ENCODE measurements at places on chromosomes 6 and 20. TPM values are rescaled to one million over a fixed set of nuclear protein-coding genes. Genes with fewer than 3 reads are reported as not detected.

DNA sequence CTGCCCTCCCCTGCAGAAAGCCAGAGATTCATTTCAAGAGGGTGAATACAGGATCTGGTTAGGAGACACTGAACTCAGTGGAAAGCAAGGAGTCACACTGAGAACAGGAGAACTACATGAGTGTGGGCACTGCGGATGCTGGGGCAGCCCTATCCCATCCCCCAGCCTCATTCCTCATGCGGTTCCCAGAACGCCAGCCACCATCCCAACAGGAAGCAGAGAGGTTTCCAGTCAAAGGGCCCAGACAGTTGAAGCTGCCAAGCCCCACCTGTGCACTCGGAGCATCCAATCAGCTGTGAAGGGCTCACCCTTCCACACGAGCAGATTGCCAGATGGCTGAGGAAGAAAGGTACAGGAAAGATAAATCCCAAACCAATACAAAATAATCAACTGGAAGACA, 50.7 kb upstream of the PRND start:
- no peak for DNase-seq

GRCh38 chr6:163415620-163416556, 1.4 kb downstream of the QKI start:
- peak; percentile 80 for DNase-seq

DNA sequence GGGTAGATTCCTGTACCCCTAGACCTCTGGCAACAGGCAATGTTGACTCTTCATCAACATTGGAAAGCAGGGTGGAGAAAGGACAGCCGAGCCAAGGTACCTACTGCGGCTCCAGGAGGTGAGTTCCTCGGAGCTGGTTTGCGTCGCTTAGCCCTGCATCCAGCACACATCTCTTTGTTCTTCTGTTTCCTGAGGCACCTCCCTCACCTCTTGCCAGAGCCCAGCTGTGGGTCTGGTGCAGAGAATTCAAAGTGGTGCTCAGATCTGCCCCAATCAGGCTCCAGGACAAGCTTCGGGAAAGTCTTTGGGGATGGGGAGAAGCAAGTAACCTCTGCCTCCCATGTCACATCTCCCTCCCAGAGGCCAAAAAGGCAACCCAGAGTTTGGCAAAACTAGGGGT, 2.2 kb downstream of the KCNG1 start:
- DNase-seq: no peak

DNA sequence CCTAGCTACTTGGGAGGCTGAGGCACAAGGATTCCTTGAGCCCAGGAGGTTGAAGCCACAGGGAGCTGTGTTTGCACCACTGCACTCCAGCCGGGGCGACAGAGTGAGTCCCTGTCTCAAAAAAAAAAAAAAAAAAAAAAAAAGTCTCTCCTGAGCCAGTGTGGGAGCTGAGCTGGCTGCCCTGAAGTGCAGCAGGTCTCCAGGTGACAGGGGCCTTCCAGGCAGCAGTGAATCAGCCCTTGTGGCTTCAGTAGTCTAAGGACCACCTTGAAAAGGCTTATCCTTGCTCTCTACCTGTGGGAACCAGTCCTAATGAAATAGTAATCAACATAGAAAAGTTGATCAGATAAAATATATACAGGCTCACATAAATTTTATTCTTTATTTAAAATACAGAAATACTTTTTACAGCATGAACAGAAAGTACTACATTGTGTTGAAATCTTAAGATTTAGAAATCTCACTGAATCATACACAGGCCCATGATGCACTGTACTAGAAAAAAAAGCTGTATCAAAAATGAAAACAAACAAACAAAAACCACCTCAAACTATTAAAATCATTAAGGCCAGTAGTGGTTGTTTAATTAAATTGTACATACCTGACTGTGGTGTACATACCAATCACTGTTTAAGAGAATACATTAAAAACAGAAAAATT, 128.9 kb downstream of the SCML4 start:
- DNase-seq: no peak

GRCh38 chr6:1365686-1366085, 23.7 kb upstream of the FOXF2 start:
- no peak for DNase-seq

DNA sequence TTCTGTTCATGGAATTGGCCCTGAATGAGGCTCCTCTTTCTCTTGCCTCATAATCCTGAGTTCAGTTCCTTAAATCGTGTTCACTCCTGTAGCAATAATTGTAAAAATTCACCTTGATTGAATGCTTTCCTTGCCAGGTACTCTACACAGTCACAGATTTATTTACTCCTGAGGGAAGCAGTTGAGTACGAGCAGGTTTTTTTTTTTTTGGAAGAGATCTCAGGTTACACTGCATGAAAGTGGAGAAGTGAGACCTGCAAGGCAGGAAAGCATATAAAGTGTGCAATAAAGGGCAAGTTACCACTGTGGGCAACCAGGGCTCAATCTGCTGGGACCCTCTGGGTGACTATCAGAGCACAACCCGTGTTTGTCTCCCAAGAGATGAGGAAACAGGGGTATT, 93.0 kb upstream of the DOK5 start:
- no peak for DNase-seq

DNA sequence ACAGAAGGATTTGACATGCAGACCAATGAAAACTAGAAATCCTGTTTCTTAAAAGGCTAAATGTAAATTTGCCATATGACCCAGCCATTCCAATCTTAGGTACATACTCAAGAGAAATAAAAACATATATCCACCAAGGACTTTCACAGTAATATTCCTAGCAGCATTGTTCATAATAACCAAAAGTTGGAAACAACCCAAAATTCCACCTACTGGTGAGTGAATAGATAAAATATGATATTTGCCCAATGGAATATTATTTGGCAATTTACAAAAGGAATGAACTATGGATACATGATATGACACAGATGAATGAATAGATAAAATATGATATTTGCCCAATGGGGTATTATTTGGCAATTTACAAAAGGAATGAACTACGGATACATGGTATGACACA, 22.7 kb downstream of the MTCL3 start:
- DNase-seq: no peak

- no peak for DNase-seq
Observed at GRCh38 chr6:20044883-20045282, 167.4 kb downstream of the MBOAT1 start.

DNA sequence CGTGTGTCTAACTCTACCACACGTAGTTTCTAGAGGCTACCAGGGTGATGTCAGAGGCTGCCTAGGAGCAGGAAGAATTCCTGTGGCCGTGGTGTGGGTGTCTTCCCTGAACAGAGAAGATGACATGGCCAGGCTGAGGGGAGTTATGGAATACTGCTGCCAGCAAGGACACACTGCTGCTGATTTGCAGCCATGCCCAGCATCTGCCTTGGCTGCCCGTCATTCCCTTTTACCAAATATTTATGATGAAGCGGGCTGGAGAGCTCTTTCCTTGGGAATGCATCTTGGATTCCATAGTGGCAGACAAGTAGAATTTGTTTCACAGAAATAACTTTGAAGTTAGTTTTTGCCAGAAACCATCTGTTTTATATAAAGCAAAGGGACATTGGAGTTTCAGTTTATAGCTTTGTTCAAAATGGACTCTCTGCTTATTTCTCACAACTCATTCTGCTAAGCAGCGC, 80.8 kb upstream of the VSTM2L start:
- DNase-seq: peak; percentile 72

GRCh38 chr6:143449714-143450452, 612 bp downstream of the ADAT2 start:
- no peak for DNase-seq

- no peak for DNase-seq
Observed at GRCh38 chr6:4153514-4153985, 18.2 kb upstream of the ECI2 start.

DNA sequence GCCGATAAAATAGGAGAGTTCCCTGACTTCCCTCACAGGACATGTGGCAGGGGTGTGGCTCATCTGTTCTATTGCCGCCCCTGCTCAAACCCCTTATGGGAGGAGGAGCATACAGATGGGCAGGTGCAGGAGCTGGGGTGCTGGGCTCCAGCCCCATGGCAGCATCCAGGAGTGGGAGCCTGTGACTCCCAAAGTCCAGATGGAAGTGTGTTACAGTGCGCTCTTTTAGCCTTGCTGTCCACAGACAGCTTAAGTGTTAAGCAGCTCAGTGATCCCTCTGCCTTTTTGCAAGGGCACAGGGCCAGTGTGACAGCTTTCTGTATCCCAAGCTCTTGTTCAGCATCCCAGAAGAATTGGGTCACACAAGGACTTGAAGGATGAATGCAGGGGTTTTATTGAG, 212.3 kb upstream of the MYLIP start:
- no peak for DNase-seq

DNA sequence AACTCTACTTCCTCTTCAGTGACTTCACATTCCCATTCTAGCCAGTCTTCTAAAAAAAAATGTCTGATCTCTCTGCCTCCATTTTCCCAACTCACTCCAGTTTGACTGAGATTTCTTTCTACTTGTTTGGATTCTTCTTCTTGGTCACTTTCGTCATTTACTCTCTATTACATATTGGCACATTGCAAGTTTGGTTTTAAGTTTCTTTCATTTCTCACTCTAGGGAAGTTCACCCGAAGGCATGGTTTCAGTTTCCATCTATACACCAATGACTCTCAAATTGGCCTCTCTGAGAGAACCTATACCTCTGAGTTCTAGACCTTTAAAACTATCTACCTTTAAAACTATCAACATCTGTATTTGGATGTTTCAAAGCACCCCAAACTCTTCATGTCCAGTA, 51.3 kb downstream of the CD109 start:
- DNase-seq: no peak

- DNase-seq: no peak
Observed at GRCh38 chr6:140711019-140711613, 1336.7 kb upstream of the CITED2 start.

DNA sequence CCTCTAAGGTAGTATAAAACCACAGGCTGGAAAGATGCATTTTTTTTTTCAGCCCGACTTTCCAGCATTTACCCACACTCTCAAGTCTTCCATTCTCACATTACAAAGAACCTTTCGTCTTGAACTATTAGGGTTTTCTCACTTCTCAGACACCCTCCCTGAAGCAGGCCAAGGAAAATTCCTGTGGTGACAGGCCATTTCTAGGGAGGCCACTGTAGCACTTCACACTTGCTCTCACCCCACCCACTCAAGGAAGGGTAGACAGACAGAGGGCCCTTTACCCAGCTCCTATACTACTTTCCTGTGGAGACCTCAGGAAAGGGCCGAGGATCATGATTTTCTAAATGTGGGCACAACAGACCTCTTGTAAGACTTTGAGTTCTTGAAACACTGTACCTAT, 27.7 kb downstream of the KCNS1 start:
- no peak for DNase-seq

DNA sequence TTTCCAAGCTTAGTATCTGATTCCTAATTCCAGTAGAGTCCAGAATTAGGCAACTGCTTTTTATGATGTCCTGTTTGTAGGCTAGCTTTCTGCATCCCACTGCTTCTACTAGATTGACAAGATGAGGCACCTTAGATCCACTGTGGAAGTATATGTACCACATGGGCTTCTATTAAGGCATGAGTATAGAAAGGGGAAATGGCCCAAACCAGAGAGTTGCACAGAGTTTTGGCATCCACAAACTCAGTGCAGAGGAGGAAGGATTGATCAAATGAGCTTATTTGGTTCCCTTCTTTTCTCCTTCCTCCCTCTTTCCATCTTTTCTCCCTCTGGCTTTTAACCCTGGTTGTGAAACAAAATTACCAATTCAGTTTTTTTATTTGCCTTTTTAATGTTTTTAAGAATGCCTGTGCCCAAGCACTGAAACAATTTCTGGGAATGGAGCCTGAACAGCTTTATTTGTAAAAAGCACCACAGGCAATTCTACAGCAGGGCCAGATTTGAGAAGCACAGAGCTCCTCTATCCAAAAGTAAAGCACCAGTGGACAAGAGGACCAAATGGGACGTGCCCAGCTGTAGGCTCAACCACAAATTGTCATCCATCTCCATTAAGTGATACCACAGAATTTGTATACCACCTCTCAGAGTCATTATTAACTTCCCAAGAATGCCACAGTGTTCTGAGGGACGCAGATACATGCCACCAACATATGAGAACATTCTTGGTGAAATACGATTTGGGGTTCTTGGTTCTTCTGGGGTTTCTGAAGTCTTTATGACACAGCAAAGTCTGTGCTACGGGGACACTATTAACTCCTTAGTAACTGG, 969.1 kb downstream of the KIF16B start:
- no peak for DNase-seq

DNA sequence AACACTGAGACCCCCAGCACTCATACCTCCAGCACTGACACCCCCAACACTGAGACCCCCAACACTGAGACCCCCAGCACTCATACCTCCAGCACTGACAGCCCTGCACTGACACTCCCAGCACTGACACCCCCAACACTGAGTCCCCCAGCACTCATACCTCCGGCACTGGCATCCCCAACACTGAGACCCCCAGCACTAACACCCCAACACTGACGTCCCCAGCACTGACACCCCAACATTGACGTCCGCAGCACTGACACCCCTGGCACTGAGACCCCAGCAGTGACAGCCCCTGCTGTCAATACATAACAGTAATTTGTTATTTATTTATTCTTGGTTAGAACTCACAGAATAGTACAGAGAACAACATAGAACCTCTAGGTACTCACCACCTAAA, 58.0 kb downstream of the ERMARD start:
- no peak for DNase-seq

DNA sequence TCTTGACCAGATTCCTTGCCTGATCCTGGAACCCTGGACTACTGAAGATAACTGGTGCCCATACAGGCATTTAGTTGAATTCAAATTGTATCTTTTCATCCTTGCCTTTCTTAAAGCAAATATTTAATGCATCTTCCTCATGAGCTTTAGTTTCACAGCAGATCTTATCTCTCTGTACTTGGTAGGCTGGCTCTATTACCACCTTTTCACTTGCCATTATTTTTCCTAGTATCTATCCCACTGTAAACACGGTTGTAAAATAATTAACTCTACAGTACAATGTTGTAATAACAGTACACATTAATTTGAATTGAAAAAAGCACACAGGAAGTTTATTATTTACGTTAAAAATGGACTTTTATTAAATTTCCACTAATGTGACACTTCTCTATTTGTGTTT, 1286.9 kb downstream of the GRIK2 start:
- no peak for DNase-seq

GRCh38 chr20:38423541-38423940, 11.6 kb downstream of the SNHG17 start:
- no peak for DNase-seq

- DNase-seq: no peak
Observed at GRCh38 chr6:137058037-137058436, 13.3 kb upstream of the IL20RA start.

DNA sequence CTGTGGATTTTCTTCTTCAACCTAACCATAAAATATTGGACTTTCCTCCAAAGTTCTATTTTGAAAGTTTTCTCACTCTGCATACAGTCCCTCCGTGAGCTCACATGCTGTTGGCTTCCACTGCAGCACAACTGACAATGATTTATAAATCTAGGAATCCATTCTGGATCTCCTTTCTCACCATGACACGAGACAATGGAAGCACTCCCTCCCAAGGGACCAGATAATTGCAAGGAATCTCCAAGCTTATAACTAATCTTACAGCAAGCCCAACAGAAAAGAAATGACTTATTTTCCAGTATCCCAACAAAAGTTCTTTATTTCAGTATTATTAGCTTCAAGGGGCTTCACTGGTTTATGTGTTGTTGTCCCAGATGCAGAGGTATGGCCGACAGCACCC, 729.0 kb downstream of the RFPL4B start:
- DNase-seq: no peak

The ARFGEF2 gene
- total RNA-seq: 25.0 TPM

The SLC32A1 gene
- not detected for total RNA-seq

The EPM2A gene
- 79.5 TPM for total RNA-seq

The BTNL2 gene
- not detected for total RNA-seq

The CYP24A1 gene
- not detected for total RNA-seq

The RHAG gene
- not detected for total RNA-seq

The NFKBIL1 gene
- 32.5 TPM for total RNA-seq

The GPX5 gene
- not detected for total RNA-seq

The BTN2A1 gene
- 18.2 TPM for total RNA-seq

The DYNLT2 gene
- 1.4 TPM for total RNA-seq

Measured in sigmoid colon (tissue), 7 donors.